ENCODE measurements at places on chromosomes 12 and 14. TPM values are rescaled to one million over a fixed set of nuclear protein-coding genes. Genes with fewer than 3 reads are reported as not detected.

Gene MAGOHB
- polyA plus RNA-seq, result 36.6 TPM

Gene IGF1
- 31.9 TPM for polyA plus RNA-seq

Gene HOXC9
- polyA plus RNA-seq, result not detected

Gene ADIPOR2
- 25.8 TPM for polyA plus RNA-seq

Gene KITLG
- 11.6 TPM for polyA plus RNA-seq

Gene ANKRD33
- 0.25 TPM for polyA plus RNA-seq

Data from muscle of arm (tissue), 14 donors.